ENCODE measurements at places on chromosomes 2 and 18. TPM values are rescaled to one million over a fixed set of nuclear protein-coding genes. Genes with fewer than 3 reads are reported as not detected.

The CGREF1 gene
- 4.1 TPM for total RNA-seq

The TCF4 gene
- 464 TPM for total RNA-seq

The MREG gene
- 3.4 TPM for total RNA-seq

The ITGB1BP1 gene
- total RNA-seq: 42.0 TPM

DNA sequence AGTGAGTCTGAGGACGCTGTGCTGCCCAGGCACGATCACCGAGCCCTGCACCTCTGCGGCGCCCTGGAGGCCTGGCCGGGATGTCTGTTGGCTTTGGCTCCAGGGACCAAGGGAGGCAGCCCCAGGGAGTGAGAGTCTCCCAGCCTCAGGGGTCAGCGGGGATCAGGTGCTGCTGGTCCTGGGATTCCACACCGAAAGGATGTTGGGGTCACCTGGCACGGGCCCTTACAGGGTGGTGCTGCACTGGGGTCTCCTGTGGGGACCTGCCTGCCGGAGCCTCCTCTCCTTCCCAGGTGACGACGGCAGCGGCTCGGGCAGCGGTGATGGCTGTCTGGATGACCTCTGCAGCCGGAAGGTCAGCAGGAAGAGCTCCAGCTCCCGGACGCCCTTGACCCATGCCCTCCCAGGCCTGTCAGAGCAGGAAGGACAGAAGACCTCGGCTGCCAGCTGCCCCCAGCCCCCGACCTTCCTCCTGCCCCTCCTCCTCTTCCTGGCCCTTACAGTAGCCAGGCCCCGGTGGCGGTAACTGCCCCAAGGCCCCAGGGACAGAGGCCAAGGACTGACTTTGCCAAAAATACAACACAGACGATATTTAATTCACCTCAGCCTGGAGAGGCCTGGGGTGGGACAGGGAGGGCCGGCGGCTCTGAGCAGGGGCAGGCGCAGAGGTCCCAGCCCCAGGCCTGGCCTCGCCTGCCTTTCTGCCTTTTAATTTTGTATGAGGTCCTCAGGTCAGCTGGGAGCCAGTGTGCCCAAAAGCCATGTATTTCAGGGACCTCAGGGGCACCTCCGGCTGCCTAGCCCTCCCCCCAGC is 30.5 kb downstream of the GPC1 start:
- DNase-seq: no peak

GRCh38 chr2:25608718-25609117 is 64.7 kb downstream of the DTNB start:
- DNase-seq: no peak

DNA sequence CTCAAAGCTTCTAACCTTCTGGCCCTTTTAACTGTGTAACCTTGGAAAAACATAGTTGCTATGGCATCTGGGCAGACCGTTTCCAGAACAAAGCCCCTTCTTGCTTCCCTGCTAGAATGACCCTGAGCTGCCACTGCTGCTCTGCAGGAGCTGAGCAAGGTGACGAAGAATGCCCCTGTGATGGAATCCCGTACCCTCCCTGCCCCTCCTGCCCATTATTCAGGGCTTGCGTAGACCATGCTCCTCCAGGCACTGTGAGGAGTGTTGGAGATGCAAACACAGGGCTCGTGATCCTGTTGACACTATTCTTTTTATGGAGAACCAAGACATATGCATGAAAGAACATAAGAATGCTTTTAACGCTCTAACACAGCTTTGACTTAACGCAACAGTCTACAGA is 191.1 kb downstream of the CDH2 start:
- no peak for DNase-seq

DNA sequence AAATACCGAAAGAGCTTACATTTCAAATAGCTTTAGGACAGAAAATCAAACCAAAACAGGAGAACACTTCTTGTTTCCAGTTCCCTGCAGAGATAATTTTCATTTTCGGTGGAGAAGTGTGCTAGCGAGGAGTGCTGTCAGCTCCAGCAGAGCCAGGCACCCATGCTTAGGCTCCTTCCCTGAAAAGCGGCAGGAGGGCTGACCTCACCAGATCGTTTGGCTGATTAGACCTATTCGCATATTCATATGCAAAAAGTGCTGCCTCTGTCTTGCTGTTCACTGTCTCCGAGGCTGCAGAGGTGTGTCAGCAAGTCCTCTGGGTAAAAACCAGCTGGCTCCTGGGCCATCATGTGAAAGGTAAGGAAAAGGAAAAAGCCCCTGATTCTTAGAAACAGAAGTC is 225.8 kb upstream of the COPS8 start:
- DNase-seq: no peak

DNA sequence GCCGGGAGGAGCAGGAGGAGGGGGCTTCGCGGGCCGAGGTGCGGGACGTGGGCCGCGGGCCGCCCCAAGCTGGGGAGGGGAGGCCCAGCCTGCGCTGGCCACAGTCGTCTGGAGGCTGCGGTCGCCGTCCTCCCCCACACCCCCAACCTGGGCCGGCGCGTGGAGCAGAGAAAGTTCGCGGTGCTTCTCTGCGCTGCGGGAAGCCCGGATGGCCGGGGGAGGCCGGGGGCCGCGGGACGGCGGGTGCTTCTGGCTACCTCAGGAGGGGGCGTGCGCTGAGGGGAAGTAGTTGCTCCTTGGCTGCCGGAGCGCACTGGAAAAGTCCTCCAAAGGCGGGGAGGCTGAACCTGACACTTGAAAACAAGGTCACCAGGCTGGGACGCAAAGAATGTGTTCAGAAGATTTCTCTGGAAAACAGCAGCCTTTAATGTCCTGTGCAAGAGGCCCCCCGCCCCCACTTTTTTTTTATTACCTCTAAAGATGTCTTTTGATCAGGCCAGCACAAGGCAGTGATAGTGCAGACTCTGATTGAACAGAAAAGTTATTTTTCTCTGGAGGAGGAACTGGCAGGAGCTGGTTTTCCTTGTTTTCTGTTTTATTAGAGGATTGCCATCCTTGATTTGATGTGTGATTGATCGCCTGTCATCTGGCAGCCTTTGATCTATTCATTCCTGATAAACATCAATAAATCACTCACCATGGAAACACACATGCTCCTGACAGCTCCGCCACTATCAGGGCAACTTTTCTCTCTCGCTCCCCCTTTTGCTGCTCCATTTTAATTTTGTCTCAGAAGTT is 1.6 kb downstream of the TSHZ1 start:
- no peak for DNase-seq

DNA sequence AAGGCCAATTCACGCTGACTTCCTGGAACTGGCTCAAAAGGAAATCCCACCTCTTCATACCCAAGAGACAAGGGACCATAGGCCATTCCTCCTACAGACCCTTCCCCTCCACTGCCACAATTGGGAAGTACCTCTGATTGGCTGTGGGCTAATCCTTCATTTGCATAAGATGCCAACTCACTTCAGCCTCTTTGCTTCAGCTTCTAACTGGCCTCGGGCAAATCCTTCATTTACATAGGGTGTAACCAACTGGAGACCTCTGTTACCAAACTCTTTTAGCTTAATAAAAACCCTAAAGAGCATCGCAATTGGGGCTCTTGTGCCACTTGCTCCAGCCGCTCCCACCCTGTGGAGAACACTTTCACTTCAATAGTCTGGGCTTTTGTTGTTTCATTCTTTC is 38.2 kb downstream of the MC2R start:
- DNase-seq: no peak

DNA sequence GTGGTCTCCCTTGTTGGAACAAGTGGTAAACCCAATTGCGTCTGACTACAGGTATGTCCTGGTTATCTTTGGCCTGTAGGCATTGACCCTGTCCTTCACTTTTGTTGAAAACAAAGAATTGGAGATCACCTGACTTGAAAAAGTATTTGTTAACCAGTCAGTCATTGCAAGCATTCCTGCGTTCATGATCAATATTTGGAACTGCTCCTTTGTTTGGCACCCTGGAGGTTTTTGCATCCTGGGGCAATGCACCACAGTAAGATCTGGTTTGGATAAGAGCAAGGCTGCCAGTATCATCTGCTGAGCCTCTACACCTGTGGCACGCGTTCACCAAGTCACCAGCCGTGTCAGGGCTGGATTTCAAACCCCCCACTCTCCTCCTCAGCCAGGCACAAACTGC is 115.7 kb downstream of the DNAH6 start:
- no peak for DNase-seq

DNA sequence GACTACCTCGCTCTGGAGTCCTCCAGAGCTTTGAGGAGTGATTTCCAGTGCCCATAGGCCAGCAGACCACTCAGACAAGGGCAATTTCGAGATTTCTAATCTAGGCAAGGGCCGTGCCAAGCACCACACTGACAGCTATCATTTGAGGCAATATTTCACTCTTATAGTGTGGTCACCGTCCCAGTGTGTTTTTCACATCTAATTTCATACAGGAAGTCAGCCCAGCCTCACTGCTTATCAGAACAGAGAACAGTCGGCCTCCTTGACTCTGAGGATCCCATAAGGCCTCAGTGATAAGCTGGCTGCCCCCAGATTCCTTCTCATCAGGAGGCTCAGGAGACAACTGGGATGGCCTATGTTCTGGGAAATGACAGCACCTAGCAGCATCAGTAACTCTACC is 581 bp downstream of the CAPN14 start:
- DNase-seq: no peak

DNA sequence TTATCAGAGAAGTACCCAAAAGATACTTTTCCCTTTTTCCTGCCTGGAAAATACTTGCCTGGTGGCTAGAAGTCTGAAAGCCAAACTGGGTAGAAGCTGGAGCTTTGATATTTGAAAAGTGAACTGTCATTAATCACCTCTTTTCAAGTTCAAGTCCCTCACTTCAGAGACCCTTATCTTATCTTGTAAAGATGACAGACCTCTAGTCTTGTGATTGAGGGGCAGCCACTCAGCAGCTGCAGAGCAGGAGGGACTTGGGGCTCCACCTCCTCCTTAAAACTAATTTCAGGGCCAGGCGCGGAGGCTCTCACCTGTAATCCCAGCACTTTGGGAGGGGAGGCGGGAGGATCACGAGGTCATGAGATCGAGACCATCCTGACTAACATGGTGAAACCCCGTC is 64.2 kb upstream of the CDCA7 start:
- DNase-seq: no peak

DNA sequence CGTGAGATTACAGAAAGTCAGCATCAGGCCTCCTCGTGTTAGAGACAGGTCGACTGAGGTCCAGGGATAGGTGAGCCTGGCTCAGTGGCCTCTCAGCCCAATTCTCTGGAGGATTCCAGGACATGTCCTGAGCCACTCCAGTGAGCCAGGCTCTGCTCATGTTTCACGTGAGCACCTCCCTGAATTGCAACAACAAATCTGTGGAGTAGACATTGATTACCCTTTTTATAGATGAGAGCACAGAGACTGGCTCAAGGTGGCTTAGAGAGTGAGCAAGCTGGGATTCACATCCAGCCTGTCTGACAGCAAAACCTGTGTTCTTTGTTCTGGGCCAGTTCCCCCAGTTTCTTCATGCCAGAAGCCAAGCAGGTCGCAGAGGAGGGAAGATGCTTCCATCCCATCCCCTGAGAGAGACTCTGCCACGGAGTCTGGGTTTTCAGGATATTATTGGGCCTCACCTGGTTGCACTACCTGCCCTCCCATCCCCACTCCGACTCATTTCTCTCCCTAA is 46.4 kb downstream of the HS1BP3 start:
- no peak for DNase-seq

DNA sequence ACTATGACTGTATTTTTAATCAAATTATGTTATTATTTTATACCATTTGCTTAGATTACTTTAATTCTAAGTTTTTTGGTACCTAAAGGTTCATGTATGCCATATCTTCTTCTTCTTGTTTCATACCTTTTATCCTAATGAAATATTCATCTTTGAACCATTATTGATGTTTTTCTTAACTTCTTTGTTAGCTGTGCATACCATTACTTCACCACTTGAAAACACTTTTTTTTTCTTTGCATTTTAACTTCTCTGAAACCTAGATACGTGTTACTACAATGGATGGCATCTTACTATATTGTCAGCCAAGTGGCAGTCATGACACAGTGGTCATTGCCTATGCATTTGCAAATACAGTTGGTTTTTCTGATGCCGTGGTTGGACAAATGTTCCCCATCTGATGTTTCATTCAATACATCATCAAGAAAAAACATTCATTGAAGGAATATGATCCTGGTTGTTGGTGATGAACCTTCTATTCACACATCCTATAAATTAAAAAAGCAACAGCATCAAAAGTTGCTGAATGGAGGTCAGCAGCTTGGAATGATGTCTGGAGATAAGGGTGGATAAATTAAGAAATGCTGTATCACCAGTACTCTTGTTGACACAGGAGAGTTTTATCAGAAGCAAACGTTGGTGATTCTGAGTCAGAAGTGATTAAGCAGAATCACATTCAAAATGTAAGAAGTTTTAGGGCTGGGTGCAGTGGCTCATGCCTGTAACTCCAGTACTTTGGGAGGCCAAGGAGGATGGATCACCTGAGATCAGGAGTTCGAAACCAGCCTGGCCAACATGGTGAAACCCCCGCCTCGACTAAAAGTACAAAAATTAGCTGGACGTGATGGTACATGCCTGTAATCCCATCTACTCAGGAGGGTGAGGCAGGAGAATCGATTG is 7.4 kb downstream of the IL36A start:
- DNase-seq: no peak

DNA sequence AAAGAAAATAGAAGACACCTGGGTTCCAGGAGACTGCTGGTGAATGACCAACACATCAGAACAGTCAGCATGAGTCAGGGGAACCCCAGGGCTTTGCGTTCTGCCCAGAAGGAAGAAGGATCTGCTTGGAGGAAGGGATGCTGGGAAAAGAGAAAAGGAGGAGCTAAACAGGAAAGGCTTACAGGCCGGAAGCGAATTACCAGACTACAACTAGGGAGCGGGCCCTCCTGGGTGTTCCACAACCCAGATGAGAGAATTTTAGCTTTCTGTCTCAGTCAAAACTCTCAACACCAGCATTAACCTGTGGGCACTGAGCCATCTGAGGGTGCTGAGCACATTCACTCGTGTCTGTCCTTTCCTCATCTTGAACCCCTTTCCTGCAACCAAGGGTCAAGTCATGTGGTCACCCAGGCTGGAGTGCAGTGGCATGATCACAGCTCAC is 19.2 kb downstream of the CDC42EP3 start:
- DNase-seq: no peak

GRCh38 chr2:220572385-220572784 is 945.0 kb downstream of the SLC4A3 start:
- no peak for DNase-seq
